ENCODE measurements at places on chromosomes 6 and 20.

DNA sequence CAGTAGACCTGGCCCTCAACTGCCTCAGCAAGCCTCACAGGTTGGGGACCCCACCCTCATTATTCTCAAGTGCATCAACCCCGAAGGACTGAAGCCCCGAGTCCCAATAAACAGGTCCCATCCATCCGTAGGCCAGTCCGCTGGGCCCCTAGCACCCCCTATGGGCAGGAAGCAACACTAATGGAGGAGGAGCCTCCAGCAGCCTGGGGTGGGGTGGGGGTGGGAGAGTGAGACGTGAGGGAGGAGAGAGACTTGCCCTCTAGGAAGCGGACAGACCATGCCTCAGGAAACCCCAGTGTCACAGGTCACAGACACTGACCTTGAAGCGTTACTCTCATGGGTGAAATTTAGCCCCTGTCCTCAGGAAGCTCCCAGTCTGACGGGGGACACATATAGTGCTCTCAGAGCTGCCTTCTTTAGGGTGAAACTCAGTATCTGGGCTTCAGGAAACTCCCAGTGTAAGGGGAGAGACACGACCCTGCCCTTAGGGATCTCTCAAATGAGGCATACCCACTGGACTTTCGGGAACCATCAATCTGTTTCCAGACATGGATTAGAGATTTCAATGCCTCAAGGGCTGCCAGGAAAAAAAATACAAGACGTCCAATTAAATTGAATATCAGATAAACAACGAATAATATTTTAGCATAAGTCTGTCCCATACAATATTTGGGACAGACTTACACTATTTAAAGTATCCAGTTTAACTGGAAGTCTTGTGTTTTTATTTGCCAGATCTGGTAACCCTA lies 125.8 kb downstream of the MRPL14 start:
- peak; percentile 72 for DNase-seq

DNA sequence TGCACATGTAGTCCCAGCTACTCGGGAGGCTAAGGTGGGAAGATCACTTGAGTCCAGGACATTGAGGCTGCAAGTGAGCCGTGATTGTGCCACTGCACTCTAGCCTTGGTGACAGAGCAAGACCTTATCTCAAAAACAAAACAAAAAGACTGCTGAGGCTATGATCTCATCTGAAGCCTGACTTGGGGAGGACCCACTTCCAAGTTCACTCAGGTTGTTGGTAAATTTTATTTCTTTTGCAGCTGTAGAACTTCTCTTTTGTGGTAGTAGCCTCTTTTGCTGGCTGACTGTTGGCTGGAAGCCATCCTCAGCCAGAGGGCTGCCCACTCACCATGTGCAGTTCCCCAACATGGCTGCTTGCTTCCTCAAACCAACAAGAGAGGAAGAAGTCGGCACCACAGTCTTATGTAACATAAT lies 36.8 kb upstream of the ME1 start:
- DNase-seq = no peak

DNA sequence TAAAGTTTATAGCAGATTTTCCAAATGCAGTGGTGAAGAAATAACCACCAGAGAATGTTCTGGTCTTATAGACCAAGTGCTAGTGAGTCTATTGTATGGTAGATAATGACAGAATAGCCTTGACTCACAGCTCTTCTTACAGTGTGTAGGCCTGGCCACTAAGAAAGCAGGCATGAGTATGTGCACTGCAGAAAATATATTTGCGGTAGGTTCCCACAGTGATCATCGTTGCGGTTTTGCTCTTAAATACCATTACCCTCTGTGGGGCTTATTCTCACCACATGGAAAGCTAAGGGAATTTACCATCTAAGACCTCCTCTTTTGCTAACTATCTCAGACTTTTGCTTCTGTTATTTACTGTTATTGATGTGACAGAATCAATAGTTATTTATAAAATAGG lies 212.3 kb upstream of the SYNDIG1 start:
- DNase-seq = no peak

DNA sequence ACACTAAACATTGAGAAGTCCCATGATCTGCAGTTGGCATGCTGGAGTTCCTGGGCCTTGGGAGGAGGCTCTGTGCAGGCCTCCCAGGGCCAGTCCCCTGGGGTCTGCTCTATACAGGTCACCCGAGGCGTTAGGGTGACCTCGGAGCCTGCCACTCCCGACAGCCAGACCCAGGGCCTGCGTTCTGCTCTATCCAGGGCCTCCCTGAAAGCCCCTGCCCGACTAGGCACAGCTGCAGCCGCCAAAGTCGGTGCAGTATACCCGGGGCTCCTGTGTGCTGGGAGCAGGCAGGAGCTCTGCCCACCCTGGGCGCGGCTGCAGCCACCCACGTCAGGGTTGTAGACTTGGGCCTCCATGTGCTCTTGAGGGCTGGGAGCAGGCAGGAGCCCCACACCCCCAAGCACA lies 6.3 kb upstream of the OR14J1 start:
- no peak for DNase-seq

DNA sequence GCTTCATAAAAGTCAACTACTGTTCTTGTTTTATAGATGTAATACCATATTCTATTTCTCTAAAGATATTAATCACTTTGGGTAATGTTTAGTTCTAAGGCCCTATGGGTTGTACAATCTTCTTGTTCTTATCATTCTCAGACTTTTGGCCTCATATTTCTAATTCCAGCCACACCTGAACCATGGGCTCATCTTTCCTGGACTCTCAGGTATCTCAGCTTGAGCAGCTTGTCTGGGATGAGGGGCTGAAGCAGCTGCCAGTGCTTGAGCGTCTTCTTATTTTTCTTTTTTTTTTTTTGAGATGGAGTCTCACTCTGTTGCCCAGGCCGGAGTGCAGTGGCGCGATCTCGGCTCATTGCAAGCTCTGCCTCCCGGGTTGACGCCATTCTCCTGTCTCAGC lies 150.2 kb downstream of the KIF6 start:
- no peak for DNase-seq

GRCh38 chr6:74946961-74947360 lies 258.9 kb downstream of the COL12A1 start:
- DNase-seq = no peak
